ENCODE measurements at places on chromosomes 3 and 15.

- DNase-seq = no peak
Observed at GRCh38 chr3:40078590-40078989, 230.9 kb upstream of the EIF1B start.

DNA sequence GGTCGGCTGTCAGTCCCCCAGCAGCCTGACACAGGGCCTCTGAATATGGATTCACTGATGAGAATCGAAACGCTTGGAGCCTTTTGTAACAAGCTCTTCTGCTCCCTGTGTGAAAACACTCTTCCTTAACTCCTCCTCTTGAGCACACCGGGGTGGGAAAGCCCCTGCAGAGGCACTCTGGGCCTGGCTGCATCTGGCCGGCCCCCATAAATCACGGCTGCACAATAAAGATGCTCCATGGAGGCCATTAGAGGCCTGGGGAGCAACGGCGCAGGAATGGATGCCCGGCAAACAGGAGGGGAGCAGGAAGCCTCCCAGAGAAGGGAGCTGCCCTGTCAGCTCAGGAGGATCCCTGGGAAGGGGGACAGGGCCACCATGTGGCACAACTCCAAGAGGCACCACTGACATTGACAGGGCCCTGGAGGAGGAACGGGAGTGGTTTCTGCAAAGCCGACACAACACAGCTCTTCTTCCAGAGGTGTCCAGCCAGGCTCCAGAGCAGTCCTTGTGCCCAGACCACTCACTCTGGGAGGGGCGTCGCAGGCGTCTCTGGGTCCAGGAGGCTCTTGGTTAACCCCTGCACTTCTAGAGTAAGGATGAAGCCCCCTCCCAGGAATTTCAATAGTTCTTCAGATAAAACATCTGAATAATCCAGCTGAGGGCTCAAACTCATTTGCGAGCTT is 509.3 kb upstream of the PPP2R3A start:
- no peak for DNase-seq

DNA sequence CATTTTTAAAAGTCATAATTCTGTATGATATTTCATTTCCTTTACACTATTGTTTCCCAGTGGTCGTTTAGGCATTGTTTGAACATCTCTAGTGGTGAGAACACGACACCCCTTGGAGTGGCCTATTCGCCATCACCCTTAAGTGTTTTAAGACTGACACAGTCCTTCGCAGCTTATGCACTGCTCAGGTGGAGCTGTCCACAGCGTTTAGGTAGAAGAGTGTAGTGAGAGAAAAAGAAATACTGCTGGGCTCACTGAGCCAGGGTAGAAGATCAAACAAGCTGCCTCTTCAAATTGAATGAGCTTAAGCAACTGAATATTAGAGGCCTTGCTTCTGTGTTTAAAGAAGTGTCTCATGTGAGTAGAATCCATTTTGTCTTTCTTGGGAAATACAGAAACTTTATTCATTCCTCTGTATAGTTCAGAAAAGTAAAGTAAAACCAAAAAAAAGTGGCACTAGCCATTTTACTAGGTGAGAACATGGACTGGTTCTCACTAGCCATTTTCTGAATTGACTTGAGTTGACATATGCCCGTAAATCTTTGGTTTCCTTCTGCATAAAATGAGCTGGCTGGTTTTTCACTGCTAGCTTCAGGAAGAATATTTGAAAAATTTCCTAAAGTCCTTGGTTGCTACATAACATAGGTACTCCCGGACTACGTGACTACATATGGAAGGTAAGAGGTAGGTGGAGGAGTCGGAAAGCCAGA is 155.9 kb downstream of the P3H2 start:
- no peak for DNase-seq

GRCh38 chr15:85837881-85838280 is 43.2 kb upstream of the KLHL25 start:
- DNase-seq = no peak

- DNase-seq = no peak
Observed at GRCh38 chr3:194129581-194130133, 6.3 kb upstream of the HES1 start.

DNA sequence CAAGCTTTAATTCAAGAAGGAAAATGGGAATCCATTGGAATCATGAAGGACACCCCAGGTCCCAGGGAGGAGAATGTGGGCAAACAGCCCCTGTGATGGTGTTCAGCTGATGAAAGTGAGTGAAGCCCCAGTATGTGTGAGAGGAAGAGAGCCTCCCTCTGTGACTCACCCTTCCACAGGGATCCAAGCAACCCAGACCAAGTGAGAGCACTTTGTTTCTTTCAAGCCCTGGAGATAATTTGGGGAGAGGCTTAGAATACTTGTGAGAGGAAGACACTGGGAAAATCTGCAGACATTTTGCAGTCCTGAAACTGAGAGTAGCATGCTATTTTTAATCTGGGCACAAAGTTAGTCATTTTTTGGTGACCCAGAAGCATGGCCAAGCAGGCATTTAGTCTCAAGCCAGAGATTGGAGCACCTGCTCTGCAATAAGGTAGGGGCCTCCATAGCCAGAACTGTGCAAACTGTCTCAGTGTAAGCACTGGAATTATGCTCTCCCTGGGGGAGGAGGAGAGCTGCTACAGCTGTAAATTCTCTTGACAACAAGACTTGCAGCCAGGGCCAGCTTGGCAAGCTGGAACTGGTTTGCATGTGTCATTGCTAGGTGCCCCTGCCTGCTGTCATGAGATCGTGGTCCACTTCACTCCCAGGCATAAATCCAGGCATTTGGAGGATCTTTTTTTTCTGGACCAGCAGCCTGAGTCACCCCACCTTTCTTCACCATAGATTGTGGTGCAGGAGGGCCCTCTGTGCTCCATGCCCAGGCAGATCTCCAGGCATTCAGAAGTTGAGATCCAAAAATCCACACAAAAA is 537.8 kb upstream of the DPPA4 start:
- DNase-seq = no peak

DNA sequence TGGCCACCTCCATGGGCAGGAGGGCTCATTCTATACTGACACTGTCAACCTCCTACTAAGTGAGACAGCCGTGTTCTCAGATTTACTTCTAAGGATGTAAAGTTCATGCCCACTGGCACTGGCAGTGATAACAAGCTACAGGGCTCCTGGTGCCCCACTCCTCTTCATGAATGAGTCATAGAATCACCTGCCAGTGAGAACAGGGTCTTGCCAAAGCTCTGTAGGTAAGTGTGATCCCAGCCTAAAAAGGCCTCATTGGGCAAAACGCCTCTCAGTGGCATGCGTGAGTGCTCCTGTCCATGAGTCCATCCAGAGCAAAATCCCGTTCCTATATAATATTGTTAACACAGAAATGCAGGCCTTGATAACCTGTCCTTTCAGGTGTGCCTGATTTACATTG is 17.4 kb downstream of the PXYLP1 start:
- no peak for DNase-seq

DNA sequence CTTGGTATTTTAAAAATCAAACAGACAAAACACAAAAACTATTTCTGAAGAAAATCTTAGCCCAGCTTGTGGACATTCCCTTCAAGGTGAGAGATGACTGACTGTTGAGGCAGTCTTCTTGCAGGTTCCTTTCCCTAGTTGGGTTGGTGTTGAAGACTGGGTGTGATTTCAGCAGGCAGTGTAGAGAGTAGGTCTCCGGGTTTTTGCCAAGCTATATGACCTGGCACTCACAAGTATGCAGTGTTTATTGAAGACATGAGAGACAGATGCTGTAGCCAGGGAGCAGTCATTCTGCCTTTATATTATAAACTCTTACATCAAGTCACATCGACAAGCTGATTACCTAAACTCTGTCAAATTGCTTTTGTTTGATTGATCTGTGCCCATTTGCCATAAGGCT is 17.5 kb downstream of the SENP8 start:
- DNase-seq = no peak

DNA sequence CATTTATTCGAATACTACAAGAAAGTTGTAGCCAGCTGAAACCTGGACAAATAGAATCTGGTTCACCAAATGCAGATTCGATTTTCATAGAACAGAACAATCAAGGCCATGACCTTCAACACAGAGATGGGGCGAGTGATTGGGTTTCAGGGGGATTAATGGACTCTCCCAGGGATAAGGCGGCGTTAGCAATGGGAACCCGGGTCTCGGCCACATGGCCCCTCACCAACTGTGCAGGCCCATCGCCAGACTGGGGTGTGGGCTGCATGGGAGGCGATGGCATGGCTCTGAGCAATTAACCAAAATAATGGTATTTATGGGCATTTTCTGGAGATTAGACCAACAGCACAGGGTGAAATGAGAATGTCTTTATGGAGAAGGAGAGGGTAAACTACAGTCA is 34.2 kb downstream of the VGLL4 start:
- no peak for DNase-seq

DNA sequence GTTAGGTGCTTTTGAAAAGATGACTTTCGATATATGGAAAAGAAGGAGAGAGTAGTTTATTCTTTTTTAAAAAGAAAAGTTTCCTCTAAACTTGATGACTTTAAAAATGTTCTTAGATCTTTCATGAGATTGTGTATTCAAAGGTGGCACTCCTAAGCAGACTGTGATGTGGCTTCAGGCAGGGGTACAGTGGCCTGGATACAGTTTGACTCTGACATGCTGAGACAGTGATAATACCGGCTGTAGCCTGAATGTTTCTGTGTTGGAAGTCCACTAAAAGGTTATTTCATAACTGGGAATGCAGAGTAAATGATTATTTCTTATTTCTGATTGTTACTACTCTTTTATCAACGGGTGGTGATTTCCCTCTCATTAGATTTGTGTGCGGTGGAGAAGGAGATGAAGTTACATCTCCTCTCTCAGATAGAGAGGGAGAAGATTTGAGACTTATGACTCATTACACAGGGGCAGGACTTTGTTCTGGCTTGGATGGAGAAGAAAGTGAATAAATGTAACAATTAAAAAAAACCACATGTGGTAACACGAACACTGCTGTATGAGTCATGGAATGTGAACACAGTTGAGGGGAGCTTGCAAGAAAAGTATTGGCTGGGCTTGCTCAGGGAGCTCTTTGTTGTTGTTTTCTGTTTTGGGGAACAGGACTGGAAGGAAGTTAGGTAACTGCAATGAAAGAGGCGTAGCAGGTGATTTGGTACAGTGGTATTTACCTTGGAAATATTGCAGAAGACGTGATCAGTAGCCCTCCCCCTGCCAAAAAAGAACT is 21.6 kb downstream of the SPTSSB start:
- DNase-seq = peak; percentile 47

DNA sequence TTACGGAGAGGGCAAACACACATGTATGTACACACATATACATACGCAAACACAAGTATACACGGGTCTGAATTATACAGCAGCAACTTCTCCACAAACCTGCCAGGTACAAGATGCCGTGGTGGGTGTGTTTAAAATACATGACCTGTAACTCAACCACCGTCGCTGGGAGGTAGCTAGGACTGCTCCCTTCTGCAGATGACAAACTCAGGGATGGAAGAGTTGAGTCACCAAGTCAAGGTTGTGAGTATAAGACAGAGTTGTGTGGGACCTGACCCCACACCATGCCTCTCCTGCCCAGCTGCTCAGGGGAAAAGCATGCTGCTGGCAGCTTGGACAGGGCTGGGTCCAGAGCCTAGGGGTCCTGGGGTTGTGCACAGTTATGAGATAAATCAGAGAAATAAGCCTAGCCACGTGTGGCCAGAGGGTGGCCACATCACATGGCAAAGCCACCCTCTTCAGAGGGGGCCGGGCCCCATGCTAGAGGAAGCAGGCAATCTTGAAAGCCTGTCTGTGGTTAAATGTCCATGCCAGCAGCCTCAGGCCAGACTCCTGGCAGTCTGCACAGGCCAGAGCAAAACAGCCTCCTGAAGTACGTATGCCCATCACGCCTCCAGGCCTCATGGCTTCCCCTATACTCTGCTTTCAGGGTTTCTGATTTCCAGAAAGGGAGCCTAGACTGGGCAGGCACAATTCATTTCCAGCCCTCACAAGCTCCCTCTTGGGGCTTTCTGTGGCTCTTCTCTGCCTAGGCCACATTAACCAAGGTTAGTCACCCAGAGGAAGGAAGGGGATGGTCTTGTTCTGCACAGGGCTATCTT is 107.7 kb upstream of the RPL32 start:
- peak; percentile 62 for DNase-seq

DNA sequence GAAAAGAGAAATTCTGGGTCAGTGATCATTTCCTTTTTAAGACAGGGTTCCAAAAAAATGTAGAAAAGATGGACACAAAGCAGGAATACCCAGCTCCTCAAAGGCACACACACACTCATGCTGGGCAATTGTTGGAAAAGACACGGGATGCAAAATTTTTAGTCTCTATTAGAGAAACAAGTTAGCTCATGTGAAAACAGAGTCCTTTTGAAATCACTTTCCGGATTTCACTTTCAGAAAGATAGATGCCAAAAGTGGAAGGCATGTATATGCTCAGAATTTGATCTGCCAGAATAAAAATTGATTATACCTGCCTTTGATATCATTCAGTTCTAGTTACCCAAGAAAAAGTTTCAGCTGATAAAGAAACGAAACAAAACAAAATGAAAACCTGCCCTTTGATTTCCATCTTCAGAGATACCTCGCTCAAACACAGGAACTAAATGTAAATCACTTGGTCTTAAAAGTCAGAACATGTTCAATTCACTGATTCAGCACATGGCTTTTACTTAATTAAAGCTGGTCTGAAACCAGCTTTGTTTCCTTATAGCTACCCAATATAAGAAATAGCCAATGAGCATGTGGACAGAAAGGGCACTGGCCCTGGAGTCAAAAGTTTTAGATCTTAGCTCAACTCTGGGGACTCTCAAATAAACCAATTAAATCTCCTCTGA is 52.8 kb downstream of the PLD1 start:
- no peak for DNase-seq

GRCh38 chr3:46489875-46490274 is 7.9 kb upstream of the RTP3 start:
- DNase-seq = no peak

DNA sequence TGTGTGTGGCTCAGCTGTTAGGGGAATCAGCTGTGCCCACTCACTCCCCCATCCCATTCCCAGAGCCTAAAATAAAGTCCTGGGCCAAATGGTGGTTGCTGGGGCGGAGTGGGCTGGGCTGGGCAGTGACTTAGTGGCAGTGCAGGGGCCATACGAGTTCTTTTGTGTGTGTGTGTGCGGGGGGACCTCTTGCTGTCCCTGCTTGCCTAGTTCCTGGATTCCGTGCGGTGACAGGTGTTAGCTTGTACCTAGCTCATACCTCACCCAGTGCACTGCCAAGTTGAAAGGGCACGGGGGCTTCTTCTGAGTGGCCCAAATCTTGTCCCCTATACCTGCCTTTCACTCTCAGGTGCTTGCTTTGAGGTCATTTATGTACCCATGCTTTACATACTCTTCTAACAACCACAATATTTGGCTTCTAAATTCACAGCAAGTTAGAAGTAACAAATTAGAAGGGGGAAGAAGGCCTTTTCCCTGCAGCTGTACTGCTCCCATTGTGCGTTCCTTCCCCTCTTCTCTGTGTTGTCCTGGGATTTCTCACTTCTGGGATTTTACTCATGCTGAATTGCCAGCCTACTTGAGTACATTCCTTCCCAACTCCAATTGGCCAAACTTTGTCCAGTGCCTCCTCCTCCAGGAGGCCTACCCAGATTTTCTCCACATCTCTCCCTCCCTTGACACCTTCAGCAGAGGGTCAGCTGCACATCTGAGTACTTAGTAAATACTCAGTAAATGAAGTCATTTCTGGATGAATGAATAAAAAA is 66.3 kb upstream of the POLG start:
- no peak for DNase-seq

GRCh38 chr15:36803773-36804172 is 224.3 kb downstream of the CDIN1 start:
- no peak for DNase-seq

- peak; percentile 46 for DNase-seq
Observed at GRCh38 chr3:106299300-106300098, 430.7 kb upstream of the CBLB start.

- DNase-seq = no peak
Observed at GRCh38 chr3:24167429-24167828, 222.3 kb downstream of the NR1D2 start.

- no peak for DNase-seq
Observed at GRCh38 chr3:42043099-42043813, 47.9 kb upstream of the TRAK1 start.

GRCh38 chr3:161219495-161219894 is 1.6 kb upstream of the NMD3 start:
- no peak for DNase-seq

All from activated naive CD4-positive, alpha-beta T cell treated with anti-CD3 and anti-CD28 coated beads for 36 hours (primary cell).